Kidney (tissue), 22 donors: ENCODE measurements at places on chromosomes 5 and 9.

DNA sequence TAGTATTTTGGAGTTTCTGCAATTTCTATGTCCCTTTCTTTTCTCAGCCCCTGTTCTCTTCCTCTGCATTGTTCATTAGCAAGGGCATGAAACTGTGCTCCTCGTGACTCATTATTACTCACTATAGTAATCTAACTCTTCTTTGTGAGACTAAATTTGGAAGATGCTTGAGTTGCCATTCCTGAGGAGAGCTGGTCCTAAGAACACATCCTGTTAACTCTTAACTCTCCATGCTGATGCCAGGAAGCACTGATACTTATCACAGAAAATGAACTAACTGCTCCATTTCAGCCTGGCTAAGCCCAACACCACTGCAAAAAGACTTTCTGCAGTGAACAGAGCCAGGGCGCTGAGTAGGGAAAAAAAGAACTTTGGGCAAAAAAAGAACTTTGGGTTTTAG is 10.6 kb upstream of the CSNK1A1 start:
- DNase-seq, result no peak

- no peak for DNase-seq
Measured at GRCh38 chr5:86866036-86866435, 248.3 kb downstream of the COX7C start.

- DNase-seq, result peak; percentile 92
Measured at GRCh38 chr5:82641331-82642003, 363.3 kb upstream of the RPS23 start.

DNA sequence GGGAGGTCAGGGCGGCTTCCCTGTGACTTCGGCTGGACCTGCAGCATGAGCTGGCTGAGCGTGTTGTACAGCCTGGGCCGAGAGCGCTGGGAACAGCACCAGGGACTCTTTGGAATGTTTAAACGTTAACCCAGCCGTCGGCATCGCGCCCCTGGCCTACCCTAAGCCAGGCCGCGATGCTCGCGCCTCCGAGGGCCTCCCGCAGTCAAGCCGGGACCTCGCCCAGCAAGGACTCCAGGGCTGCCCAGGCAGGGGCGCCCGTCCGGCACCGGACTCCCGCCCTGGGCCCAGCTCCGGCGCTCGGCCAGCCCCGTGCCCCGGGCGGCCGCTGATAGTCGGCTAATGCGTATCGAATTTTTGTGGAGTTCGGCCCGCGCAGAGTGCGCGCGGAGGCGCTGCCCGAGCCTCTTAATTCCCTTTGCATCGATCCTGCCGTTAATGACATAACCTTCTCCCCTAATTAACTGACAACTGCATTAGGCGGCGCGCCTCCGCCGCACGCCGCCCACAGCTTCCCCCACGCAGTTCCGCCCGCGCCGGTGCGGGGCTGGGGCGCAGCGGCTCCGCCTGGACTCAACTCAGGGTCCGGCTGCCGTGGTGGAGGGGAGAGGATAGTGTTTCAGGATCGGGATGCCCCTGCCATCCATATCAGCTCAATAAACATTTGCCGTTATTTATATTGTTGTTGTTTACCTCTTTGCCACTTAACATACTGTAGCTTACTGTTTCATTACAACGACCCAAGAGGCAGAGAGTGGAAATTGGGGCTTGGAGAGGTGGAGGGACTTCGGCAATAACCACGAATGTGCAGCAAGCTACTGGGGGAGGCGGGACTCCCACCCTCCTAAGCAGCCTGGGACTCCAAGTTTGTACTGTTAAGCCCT is 28.8 kb upstream of the CDC23 start:
- peak; percentile 62 for DNase-seq

GRCh38 chr5:149611326-149611725 is 30.0 kb downstream of the ARHGEF37 start:
- DNase-seq, result no peak

GRCh38 chr9:92424340-92424739 is at the start of gene OMD:
OMD (minus strand) TSS chr9:92424471; CDS start chr9:92417558, 6,913 bp downstream.
- DNase-seq, result no peak

GRCh38 chr5:167664222-167664804 is 627.1 kb upstream of the WWC1 start:
- DNase-seq, result no peak

GRCh38 chr9:72294936-72295335 is 70.1 kb downstream of the ZFAND5 start:
- DNase-seq, result no peak
